ENCODE measurements at places on chromosomes 4 and X.
A peak's percentile ranks its signal among the peaks of the same experiment; 100 is the strongest.

- no peak for DNase-seq
Observed at GRCh38 chr4:141851246-141851891, 215.0 kb downstream of the IL15 start.

- DNase-seq: no peak
Observed at GRCh38 chrX:107750263-107750662, 25.3 kb downstream of the TSC22D3 start.

- no peak for DNase-seq
Observed at GRCh38 chr4:11179796-11180195, 248.9 kb downstream of the HS3ST1 start.

- DNase-seq: no peak
Observed at GRCh38 chr4:77446601-77447000, 159.0 kb upstream of the CXCL13 start.

DNA sequence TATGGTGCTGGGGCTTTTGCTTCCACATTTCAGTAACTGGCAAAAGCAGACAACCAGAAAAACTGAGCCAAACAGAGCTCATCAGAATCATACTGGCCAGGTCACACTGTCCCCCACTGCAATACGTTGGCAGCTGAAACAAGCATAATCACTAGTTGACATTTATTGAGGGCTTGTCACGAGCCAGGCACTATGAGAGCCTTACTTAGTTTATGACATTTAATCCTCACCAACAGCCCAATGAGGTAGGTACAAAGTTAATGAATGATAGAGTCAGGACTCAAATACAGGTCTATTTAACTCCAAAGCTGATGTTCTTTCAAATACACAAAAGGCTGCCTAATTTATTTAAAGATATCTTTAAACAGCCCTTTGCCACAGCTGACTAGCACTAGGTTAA, 174.0 kb upstream of the MBNL3 start:
- no peak for DNase-seq

GRCh38 chr4:98613453-98614075, 44.8 kb downstream of the TSPAN5 start:
- DNase-seq: no peak

DNA sequence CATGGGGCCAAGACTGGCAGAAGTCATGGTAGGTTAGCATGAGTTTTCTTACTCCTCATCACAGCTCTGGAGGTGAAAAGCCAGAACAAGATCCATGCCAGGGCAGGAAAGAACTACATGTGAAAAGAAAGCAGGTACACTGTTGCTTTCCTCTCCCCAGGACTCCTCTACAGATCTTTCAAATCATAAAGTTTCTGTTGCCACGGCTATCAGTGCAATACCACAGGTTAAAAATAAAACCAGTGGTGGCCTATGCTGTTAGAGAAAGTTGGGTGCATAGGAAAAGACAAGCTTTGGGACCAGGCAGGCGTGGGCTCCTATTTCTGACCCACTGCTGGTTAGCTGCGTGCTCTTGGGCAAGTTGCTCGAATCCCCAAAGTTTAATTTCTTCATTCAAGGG, 81.4 kb downstream of the SH3RF1 start:
- no peak for DNase-seq

DNA sequence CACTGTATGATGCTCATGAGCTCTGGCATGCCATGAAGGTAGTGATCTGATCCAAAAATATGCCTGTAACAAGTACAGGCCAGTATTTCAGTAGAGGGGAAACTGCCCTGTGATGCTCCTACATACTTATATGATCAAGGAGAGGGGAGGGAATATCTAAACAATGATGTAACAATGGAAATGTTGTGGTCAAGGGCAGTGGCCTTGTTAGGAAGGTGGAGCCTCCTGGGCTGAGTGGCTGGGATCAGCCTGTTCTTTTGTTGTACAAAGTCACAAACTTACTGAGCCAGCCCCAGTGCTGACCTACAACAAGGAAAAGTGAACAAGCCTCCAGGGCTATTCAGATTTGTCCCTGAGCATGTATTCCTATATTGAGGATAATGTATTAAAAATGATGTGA, 70.3 kb downstream of the ANXA10 start:
- no peak for DNase-seq

- DNase-seq: no peak
Observed at GRCh38 chr4:125262079-125262478, 52.7 kb upstream of the FAT4 start.

GRCh38 chr4:7377223-7377865, 57.4 kb downstream of the PSAPL1 start:
- no peak for DNase-seq

DNA sequence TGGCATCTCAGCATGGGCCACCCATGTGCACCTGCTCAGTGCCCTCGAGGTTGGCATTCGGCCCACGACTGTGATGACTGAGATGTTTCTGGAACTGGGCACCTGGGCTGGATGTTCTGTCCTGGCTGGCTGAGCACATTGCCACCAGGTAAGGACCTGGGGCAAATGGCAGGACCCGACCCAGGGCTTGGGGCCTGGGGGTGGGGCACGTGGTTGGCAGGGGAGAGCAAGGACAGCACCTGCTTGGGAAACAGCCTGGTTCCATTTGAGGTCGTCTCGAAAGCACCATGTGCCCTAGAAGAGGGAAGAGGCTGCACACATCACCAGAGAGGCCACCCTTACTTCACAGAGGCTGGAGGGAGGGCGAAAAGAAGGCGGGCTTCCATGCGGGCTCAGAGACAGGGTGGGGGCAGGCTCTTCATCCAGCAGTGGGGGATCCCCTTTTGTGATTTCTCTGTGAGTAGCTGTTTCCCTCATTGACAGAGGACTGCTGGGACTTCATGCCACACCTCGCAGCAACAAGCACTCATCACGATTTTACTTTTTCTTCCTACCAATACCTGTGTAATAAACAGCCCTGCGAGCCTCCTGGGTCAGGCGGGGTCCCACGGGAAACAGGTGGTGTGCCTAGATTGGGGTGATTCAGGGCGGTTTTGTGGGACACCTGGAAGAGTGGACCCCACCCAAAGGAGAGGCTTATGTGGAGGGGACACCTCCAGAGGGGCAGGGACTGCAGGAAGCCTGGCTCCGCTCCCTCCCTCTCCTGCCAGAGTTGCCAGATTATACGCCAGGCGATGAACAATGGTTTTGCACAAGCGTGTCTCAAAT, 12.0 kb downstream of the TMEM187 start:
- no peak for DNase-seq

GRCh38 chr4:56613101-56613862, 67.8 kb downstream of the HOPX start:
- DNase-seq: no peak

DNA sequence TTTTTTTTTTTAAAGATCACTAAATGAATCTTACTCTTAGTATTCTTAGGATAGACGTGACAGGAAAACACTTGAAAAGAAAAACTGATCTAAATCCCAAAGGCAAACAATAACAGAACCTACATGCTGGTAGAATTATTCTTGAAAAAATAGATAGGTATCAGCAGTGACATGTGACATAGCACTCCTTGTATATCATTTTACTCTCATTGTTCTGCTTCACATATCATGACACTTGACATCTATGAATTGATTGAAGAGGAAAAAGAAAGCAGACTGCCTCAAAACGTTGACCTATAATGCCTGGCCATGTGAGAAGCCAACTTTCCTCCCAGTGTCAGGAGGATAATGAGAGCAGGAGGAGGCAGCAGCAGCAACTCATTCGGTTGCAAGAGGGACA, 555.2 kb downstream of the GABRG1 start:
- no peak for DNase-seq

DNA sequence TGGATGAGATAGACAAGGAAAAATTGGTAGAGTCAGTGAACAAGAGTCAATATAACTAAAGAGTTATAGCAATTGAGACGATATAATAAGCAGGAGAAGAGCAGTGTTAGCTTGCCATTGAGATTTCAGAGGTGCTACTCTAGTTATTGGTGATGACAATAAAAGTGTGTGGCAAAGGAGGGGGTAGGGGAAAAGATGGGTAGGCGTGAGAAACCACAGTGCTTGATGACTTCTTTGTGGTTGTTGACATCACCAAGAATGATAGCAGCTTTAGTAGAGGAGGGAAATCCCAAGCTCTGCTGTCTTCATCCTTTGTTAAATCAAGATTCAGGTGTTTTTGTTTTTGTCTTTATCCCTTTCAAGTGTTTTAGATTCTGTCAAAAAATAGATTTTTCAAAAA, 179.9 kb upstream of the PPP3CA start:
- DNase-seq: no peak

GRCh38 chr4:77225022-77225421, 68.0 kb downstream of the CCNG2 start:
- no peak for DNase-seq

DNA sequence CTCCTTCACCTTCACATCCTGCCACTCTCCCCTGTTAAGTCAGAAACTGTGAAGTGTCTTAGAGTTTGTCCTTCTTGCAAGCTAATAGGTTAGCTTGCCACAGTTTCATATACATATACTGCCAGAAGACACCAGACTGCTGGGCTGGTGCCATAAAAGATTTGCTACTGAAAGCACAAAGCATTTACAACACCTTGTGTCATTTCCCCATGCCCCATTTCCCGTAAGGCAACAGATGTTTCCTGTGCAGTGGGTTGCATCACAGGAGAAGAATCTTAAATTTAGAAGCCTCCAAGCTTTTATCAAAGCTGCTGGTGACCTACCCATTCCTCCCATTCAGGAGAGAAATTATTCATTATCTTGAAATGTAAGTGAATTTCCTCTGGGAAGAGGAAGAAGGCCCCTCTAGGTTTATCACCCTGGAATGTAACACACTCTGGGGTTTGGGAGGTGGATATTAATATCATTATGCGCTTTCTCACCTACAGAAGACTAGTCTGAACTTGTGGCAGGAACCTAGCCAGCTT, 34.5 kb upstream of the RAB33B start:
- DNase-seq: no peak

GRCh38 chr4:58732973-58733372, 1622.8 kb upstream of the IGFBP7 start:
- no peak for DNase-seq

- peak; percentile 69 for DNase-seq
Observed at GRCh38 chrX:50770702-50771101, 43.3 kb downstream of the SHROOM4 start.

GRCh38 chr4:81631958-81632441, 160.3 kb upstream of the RASGEF1B start:
- DNase-seq: peak; percentile 8

DNA sequence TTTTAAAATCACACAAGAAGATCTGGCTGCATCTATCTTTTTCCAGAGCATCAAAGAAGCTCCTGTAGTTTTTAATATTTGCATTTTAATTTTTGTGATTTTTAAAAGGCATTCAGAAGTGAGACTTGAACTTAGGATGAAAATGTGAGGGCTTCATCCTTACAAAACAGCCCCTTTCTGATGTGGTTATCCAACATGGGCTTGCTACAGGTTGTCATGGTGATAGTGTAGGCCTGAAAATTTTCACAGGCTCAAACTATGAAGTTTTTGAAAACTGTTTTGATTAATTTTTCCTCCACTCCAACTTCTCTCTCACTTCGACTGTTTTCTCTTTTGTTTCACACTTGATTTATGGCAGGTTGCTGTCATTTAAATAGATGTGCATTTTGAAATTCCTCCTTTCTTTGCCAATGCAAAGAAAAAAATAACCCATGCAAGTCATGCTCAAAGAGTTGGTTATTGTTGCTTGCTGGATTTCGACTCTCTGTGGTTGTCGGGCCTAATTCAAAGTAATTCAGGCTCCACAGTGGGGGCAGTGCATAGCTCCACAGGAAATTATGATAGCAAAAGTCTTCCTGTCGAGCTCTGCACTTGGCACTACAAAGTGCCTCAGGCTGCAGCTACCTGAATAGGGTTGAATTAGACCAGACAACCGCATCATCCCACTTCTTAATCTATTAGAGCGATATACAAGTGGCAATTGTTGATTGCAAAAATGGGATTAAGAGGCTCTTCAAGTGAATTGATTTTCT, 201.0 kb upstream of the GPR101 start:
- no peak for DNase-seq

DNA sequence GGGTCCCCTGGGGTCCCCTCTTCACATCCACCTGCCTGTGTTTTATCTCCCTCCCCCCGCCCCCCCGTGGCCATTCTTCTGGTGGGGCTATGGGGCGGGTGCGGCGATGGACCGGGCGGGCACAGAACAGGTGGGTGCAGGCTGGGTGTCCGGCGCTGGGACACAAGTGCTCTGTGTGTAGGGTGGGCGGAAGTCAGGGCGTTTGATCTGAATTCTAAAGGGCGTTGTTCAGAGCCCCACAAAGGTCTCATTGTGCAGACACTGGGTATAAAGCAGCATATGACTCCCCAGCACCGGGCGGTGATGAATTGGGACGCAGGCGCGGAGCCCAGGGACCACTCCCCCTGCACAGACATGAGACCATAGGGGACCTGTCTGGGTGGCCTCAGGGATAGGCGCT, at the start of gene GJB1:
Gene GJB1 (plus strand): TSS at position 296 of the 400 bp plus-strand sequence. CDS start 484 bp downstream, outside the sequence.
- DNase-seq: no peak

DNA sequence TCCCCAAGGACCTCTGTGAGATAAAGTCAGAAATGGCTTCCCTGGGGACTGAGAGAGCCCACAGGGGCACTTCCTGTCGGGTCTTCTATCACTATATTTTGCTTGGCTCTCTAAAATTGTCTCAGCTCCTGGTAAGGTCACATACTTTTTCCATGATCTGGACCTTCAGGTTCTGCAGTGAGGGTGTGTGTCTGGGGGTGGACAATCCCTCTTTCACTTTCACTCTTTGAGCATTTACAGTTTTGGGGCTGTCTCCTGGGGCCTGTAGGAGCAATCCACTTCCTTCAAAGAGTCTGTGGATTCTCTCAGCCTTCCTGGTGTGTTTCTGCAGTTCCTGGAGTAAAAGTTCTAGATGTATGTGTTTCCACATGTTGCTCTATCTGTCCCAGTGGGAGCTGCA, 335.7 kb downstream of the FSTL5 start:
- no peak for DNase-seq

DNA sequence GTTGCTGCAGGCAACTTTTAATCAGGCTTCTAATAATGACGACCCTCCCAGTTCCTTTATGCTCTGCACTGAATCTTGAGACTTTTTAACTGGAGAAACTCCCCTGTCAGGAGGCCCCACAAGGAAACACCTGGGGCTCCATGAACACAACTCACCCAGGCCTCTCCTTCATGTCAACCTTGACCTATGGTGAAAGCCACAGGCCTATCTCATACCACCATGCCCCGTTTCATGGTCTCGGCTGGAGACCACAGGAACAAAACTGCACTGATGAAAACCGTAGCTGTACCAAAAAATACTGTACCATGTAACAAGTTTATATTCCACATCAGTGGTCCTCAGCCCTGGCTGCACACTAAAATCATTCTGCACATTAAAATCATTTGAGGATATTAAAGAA, 57.0 kb downstream of the ZNF827 start:
- no peak for DNase-seq

DNA sequence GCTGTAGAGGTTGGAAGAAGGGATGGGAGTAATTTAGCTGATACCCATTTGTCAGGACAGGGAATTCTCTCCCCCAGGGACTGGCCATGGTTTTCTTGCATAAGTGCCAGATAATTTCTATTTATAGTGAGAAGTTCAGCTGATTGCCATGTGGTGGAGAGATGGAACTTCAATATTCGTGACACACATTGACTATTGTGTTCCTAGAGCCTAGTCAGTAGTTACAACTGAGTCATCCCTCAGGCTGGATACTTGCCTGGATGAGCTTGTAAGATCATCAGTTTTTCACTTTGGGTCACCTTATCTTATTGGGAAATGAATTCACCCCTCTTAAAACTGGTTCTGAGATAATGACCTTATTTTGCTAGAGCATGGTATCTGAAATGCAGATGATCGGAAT, 32.2 kb downstream of the CFAP299 start:
- no peak for DNase-seq
